ENCODE measurements at places on chromosomes 3 and 15.

DNA sequence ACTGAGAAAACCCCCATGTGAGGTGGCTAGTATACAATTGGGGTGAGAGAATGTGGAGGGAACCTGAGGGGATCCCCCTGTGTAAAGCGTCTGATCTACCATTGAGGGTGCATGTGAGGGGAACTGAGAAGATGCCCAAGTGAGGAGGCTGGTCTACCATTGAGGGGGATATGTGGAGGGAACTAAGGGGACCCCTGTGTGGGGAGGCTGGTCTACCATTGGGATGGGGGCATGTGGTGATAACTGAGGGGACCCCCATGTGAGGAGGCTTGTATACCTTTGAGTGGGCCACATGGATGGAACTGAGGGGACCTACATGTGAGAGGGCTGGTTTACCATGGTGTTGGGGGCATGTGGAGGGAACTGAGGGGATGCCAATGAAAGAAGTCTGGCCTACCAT lies 160.8 kb downstream of the FBLN2 start:
- DNase-seq = no peak

- DNase-seq = no peak
These were observed 6.1 kb upstream of the GPR62 start for GRCh38 chr3:51949121-51949520.

- DNase-seq = peak; percentile 48
These were observed 24.1 kb downstream of the GYG1 start for GRCh38 chr3:149015393-149015792.

DNA sequence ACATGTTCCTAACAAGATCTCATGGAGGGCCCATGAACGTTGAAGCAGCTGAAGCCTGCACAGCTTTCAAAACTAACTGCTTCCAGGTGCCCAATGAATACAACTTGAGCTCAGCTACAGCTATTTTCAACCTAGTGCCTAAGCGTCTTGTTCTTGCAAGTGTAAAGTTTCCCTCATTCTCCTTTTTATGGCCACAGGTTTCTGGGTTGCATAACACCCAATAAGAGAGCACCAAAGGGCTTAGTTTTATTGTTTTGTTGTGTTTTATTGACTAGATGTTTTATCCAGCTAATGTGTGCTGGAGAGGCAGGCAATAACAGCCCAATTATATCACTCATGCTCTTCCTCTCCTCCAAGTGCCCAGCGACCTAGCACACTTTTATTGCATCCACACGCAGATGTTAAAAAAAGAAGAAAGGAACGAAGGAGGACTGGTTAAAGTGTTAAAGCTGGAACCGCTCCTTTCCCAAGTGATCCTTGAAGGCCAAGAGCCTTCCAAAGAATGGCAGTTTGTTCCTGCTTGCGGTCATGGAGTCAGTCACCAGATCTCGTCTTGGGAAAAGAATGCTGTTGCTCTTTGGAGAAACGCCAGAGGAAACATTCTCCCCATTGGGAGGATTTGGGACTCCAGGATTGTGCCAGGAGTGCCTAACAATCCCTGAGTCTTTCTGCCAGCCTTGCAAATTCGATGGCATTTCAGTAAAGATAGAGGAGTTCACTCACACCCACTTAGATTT lies 156.9 kb downstream of the MEX3B start:
- peak; percentile 7 for DNase-seq

- no peak for DNase-seq
These were observed 283.1 kb downstream of the NEK10 start for GRCh38 chr3:27085829-27086730.

DNA sequence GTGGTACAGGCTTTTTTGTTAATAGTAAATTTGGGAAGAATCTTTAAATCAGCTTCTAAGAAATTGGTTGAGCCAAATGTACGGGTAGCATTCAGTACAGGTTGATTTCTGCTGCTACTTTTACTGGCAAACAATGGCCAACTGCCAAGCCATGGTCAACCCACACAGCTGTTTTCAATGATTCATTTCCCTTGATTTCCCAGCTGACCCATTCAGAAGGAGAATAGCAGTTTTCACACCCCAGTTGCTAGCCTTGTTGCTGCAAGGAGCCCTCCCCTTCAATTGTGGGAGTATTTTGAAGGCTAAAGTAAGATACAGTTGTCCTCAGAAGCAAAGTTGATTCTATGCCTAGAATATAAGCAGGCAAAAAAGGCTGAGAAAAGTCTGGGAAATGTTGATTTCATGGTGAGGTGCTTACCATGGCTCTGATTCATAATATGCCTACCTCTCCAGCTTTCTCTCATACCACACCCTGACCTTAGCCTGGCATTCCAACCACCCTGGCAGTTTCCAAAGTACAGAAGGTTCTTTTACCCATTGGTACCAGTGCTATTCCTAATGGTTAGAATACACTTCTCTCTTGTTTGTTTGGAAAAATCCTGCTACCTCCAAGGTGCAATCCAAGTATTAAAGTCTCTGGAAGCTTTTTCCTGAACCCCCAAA lies 320.3 kb upstream of the TGFBR2 start:
- peak; percentile 99 for DNase-seq

GRCh38 chr3:32510075-32510724 lies 7.5 kb upstream of the CMTM6 start:
- DNase-seq = peak; percentile 64

- no peak for DNase-seq
These were observed 54.3 kb upstream of the CBLB start for GRCh38 chr3:105923140-105923539.

GRCh38 chr3:27590437-27591298 lies 106.5 kb upstream of the SLC4A7 start:
- DNase-seq = peak; percentile 68

GRCh38 chr3:170730071-170730812 lies 139.8 kb downstream of the RPL22L1 start:
- no peak for DNase-seq

DNA sequence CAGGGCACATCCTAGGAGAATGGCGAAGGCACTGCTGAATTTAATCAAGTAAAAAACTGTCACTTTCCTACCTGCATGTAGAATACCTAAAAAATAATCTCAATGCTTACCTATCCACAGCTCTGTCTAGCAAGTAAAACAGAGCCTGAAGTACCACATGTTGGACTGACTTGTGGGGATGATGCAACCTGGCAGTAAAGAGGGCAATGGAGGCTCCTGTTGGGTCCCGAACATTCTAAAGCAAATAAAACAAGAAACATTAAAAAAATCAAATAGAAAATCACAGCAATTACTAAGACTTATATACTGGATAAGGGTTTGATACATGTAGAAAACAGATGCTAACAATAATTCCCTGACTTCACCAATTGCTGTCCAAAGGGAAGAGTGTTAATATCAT lies 56.1 kb downstream of the PTPN9 start:
- no peak for DNase-seq

- no peak for DNase-seq
These were observed 34.1 kb downstream of the TSPAN3 start for GRCh38 chr15:77036537-77037387.

GRCh38 chr3:53242155-53242554 lies 13.7 kb downstream of the TKT start:
- no peak for DNase-seq

GRCh38 chr3:23493889-23494288 lies 290.8 kb downstream of the UBE2E2 start:
- no peak for DNase-seq

DNA sequence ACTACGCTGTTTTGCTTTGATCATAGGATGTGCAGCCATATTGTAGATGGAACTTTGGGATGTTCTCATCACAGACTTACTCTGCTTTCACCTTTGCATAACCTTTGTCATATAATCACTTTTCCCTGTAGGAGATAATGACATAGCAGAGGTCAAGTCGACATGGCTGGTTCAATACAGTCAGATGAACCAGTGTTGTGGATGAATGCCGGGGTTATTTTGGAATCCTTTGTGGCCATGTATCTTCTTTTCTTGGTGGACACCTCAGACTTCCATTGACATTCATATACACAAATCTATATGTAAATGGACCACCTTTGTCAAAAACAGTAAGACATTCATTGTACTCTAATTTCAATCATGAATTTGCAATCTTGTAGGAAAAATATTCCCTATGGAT lies 180.2 kb downstream of the PTPRG start:
- no peak for DNase-seq

DNA sequence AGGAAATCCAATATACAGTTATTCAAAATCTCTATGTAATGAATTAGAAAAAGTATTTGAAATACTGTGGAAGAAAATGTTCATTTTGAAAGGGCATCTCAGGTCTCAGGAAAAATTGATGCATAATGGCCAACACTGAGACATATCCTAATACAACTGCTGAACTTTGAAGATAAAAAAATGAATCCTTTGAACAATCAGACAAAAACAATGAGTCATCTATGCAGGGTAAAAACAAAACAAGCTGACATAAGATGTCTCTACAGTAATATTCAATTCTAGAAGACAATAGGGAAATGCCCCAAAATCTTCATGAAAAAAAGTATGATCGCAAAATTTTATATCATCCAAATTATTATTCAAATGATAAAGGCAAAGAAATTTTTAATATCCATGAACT lies 34.0 kb upstream of the ZNF280D start:
- DNase-seq = peak; percentile 69

- DNase-seq = no peak
These were observed 2.6 kb upstream of the EIF5A2 start for GRCh38 chr3:170911051-170911450.

GRCh38 chr3:56795829-56796185 lies 5.9 kb downstream of the ARHGEF3 start:
- DNase-seq = no peak

DNA sequence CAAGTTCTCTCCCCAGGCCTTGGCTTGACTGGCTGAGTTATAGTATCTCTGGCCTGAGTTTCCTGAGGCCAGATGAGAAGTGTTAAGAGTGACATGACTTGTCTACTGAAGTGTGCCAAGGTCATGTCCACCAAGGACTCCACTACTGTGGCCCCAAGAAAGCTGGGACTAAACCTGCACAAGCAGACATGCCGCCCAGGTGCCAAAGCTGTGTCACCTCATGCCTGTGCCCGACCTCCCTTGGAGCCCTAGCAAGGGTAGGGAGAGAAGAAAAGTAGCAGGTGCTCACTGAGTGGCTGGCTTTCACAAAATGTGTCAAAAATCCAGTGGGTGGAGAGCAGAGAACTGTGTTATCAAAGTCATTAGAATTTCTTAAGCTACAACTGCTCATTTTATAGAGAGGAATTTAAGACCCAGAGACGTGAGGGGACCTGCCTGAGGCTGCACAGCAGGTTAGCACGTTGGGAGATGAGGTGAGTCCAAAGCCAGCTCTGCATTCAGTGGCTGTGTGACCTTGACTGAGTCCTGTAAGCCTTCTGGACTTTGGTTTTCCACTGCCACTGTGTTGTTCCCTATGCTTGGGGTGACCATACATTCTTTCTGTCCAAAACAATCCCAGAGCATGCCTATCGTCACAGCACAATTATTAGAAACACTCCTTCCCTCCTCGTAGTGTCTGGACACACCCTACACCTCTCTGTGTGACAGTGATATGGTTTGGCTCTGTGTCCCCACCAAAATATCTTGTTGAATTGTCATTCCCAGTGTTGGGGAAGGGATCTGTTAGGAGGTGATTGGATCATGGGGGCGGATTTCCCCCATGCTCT lies 5.0 kb upstream of the LYSMD4 start:
- no peak for DNase-seq

DNA sequence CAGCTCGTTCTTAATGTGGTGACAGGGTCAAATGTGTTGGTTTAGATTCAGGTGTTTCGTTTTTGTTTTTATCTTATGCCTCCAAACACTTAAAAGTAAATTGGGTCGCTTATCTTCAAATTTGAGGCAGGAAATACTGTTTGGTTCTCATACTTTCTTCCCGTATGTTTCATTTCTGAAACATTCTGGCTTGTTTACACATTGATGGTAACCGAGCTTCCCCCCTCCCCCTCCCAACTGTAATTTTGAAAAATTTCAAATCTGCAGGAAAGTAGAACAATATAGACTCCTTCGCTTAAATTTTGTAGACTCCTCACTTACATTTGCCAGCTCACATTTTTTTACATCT lies 64.9 kb downstream of the CMTM8 start:
- DNase-seq = peak; percentile 34

GRCh38 chr3:135694142-135694541 lies 271.4 kb upstream of the PPP2R3A start:
- no peak for DNase-seq
